ENCODE measurements at places on chromosomes 5 and 9.
A peak's percentile ranks its signal among the peaks of the same experiment; 100 is the strongest.

DNA sequence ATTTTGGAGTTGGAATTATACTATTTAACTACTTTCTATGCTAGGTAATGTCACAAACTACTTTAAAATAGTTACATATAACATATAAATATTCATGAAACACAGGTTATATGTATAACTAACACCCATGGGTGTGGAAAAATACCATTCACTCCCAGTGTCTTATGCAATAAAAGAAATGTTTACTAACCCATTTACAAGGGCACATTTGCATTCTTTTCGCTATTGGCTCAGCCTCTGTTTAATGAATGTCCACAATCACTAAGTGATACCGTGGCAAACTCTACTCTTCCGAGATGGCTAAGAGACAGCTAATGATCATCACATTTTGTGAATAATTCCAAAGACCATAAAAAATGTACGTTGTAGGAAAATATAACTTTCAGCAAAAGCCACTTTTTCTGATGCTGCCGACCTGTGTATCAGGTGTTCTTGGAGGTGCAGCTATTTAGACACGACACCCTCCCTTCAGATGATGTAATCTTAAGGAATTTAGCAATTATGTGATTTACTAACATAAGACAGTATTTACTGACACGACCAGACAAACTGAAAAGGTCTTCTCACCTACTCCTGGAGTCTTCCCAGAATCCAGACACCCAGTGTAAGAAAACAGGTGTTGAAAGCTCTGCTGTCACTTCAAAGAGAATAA, 121.7 kb upstream of the FAM120A start:
- DNase-seq = no peak

GRCh38 chr9:85213650-85214607, 527.8 kb downstream of the AGTPBP1 start:
- no peak for DNase-seq

GRCh38 chr9:36102742-36103495, 33.6 kb upstream of the GLIPR2 start:
- DNase-seq = peak; percentile 38

DNA sequence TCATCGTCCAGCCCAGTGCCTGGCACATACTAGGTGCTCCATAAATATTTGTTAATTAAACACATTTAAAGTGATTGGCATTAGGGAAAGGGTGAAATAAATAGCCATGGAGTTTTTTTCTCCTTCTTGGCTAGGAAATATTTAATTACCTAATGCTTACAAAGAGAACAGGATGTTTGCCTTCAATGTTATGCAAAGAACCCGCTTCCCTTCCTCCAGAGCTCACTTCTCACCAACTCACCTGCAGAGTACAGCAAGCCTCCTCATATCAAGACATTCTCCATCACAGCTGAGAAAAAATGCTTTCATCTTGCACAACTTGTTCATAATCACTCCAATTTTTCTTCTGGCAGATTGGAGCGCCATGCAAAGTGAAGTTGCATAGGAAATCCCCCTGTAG, 161.7 kb upstream of the STK32A start:
- no peak for DNase-seq

- DNase-seq = no peak
Measured at GRCh38 chr5:14767735-14768507, 103.4 kb downstream of the OTULIN start.

All from esophagus squamous epithelium (tissue), 5 donors.